ENCODE measurements at places on chromosomes 12 and 14.

DNA sequence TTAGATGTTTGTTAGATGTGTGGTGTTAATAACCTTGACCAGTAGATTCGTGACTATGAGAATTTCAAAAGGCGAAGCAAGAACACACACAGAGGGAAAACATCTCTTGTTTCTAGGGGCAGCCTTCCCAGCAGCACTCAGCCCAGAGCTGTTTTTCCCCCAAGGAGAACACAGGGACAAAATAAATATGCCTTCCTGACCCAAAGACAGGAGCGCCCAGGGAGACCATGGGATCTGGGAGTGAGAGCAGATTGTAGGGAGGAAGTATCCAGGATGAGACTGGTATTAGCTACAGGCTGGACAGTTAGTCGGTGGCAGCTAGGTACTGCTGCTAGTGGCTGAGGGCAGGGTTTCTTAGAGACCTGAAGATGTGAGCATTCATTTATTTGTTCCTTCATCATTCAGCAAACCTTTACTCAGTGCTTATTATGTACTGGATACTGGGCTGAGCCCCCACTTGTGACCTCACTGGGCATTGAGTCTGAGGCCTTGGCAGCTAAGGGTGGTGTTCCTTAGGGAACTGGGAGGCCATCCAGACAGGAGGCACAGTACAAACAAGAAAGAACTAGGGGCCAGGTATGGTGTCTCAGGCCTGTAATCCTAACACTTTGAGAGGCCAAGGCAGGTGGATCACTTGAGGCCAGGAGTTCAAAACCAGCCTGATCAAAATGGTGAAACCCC lies 469.8 kb downstream of the ZFP36L1 start:
- no peak for DNase-seq

GRCh38 chr12:116133149-116133548 lies 144.3 kb downstream of the MED13L start:
- peak; percentile 35 for DNase-seq

- DNase-seq, result no peak
These were observed 7.1 kb downstream of the BCL11B start for GRCh38 chr14:99264691-99265450.

DNA sequence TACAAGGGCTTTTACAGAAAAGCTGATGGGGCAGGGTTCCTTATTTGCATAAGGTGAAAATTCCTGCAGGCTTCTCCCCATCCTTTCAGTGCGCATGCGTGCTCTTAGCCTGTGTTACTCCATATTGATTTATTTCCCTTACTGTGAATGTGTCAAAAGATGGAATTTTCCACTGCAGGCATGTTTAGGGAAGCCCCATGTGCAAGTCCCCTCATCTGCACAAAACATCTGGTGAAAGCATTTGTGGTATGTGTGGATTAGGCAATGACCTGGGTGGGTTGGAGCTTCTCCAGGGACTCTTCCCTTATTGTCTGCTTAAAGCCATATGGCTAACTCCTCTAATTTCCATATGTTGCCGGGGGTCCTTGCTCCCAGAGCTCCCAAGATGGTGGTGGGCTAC lies 912.7 kb upstream of the LRFN5 start:
- DNase-seq, result no peak

DNA sequence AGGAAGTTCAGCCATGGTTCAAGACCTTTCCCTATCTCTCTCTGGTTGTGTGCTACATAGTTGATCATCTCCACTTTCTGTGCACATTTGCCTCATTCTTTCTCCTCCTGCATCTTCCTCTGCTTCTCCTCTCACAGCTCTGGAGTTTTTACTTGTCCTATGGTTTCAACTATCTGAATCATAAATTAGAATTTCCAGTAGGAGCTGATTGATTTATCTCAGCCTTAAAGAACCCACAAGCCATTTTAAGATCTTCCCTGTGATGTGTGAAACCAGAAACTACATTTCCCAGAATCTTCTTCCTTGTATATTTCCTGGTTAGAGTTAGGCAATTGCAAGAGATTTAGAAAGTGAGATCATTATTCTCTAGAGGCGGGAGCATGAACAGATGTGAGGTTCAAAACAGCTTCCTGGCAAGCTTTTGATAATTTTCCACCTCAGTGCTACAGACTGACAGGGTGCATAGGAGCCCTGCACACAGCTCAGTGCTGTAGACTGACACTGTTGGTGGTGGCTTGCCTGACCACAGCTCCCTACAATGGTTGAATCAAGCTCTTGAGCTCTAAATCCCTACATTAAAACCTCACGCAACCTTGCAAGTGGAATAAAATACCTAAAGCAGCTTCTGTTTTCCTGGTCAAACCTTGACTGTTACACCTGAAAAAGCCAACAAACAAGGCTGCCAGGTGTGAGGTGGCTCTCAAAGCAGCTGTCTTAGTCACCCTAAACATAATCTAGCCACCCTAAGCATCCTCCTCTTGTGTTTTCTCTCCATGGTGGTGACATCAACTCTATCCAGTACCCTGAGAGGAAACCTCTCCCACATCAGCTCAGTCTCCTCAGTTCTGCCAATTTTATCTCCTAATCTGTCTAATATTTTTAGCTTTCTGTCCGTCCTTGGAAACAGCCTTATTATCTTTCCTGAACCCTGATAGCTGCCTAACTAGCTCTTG lies 21.5 kb upstream of the IFNG start:
- peak; percentile 13 for DNase-seq

DNA sequence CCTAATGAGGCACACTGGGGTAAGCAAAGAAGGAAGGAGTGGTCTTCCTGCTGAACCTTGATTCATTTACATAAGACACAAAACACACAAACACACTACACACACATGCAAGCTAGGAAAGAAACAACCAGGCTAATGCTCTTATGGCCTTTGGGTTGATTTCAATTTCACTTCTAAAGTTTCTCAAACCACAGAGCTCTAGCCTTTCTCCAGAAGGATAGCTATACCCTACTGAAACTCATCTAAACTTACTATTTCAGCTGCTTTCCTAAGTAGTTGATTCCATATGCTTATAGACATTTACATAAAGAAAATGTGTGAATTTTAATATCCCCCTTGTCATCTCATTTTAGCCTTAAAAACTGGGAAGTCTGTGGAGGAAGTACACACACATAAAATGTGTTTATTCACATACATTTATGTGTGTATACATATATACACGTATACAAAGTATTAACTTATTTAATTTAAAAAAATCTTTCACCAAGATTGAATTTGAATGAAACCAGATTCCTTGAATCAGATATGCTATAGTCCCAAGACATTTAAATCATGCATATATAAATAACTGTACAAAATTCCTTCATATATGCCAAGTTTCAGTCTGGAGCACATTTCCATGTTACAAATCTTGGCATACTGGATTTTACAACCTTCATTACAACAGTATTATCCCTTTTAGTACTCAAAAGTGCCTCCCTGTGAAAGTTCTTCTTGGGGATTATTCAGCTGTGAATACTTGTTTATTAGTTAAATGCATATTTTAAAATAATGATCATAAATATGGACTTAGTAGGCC lies 231.8 kb upstream of the NPAS3 start:
- DNase-seq, result no peak

DNA sequence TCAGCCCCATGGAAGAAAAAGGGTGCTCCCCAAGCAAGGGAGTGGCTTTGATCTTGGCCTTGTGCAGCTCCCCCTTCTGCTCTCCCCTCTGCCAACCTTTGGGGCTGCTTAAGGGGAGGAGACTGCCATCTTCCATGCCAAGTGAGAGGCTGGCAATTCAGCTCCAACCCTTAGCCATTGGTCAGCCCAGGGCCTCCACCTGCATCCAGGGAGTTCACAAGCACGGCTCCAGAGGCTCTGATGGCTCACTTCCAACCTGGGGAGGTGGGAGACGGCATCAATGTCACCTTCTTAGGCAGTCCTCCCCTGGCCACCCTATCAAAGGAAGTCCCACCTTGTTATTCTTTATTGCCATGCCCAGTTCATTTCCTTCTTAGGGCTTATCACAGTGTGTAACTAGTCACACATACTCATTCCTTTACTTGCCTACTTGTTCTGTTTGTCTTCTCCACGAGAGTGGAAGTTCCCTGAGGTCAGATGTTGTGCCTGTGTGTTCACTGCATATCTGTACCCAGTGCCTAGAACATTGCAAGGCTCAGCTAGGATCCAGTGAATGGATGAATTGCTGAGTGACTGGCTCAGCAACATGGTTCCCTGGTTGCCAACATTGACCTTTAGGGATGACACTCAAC lies 5.0 kb downstream of the HDAC7 start:
- DNase-seq, result no peak

GRCh38 chr14:36316131-36316530 lies 4.3 kb downstream of the MBIP start:
- no peak for DNase-seq

GRCh38 chr14:96146131-96146771 lies 58.4 kb upstream of the BDKRB2 start:
- no peak for DNase-seq

GRCh38 chr12:47082796-47083621 lies 3.2 kb upstream of the AMIGO2 start:
- peak; percentile 44 for DNase-seq

DNA sequence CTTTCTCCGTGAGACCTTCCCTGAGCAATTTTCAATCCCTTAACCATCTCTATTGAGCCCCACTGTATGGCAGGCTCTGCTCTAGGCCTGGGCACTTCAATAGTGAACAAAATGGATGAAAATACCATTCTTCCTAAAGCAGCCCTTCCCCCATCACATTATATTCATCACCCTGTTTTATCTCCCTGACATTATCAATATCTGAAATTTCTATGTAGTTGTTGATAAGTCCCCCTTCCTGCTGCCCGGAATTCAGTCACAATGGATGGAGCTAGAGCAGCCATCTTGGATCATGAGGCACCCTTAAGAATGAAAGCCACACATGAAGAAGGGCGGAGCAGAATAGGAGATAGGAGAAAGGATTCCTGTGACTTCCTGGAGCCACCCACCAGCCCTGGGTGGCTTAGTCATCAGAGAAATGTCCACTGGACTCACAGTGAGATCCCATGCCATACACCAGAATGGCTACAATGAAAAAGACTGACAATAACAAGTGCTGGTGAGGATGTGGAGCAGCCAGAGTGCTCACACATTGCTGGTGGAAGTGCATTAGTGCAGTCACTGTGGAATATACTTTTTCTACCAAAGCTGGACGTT lies 33.9 kb downstream of the SCARB1 start:
- DNase-seq, result no peak

- DNase-seq, result no peak
These were observed 14.3 kb downstream of the KRT85 start for GRCh38 chr12:52352951-52353350.

DNA sequence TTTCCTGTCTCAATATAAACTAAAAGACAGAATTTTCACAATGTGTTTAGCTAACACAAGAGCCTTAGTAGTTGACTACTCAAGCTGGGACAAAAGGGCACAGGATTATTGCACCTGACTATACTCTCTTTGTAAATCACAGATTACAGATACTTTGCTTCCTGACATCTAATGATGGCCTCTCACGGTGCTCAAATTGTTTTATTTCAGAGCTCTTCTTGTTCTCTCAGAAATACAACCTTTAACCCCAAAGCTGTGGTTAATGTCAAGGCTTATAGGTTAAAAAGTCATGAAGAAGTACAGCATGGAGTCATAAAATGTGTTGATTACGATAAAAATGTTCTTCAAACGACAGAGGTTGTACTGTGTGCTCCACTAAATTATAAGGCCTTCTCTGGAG lies 89.9 kb upstream of the CPNE8 start:
- no peak for DNase-seq

GRCh38 chr12:127559349-127560040 lies 707.5 kb upstream of the TMEM132C start:
- peak; percentile 89 for DNase-seq

DNA sequence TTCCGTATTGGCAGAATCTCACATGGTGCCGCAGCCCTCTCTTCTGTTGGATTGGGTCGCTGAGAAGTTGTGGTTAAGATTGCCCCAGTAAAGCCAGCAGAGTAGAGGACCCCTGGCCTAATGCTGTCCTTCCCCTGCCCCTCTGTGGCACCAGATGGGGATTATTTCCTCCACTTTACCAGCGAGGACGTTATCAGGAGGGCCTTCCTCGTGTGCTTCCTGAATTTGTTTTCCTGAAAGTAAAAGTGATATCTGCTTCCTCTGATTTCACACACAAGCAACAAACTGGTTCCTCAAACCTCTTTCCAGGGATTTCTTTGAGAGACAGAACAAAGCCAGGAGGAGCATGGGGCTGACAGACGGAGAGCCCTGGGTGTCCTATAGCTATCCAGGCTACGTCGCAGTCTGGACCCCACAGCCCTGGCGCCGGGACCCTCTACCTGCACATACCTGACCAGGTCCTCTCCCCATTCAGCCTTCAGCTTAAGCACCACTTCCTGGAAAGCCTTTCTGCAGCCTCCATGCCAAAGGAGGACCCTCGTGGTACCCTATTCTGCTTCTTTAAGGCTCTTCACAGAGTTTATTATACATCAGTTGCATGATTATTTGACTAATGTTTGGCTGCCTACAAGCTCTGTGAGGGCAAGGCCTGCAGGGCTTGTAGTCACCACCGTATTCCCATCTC lies 314.8 kb upstream of the FKBP4 start:
- DNase-seq, result peak; percentile 38

- DNase-seq, result no peak
These were observed 44.2 kb upstream of the DCD start for GRCh38 chr12:54692353-54692752.

- DNase-seq, result peak; percentile 5
These were observed 309.1 kb downstream of the GXYLT1 start for GRCh38 chr12:41835556-41835955.

- DNase-seq, result no peak
These were observed 21.4 kb downstream of the KCTD10 start for GRCh38 chr12:109455706-109456105.

GRCh38 chr12:14979468-14979867 lies 6.6 kb downstream of the PDE6H start:
- DNase-seq, result peak; percentile 15

- no peak for DNase-seq
These were observed 54.0 kb upstream of the CDKN3 start for GRCh38 chr14:54342806-54343205.

DNA sequence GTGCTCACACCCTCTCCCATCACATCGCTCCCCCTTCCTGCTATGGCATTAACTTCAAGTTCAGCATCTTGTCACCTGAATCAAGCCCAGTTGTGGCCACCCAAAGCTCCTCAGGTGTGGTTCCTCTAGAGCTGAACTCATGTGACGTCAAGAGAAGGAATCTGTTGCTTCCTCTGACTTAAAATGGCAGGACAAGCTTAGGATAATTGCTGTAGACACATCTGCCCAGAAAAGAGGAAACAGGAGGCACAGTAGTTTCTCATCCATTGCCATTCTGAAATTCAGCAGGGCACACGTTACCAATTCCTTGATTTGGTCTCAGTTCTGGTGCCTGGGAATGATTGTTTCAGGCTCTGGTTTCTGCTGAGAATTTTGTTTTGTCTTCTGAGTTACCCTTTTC lies 52.1 kb downstream of the RCOR1 start:
- no peak for DNase-seq

- no peak for DNase-seq
These were observed 95.3 kb downstream of the BCAT1 start for GRCh38 chr12:24853588-24853987.

- DNase-seq, result no peak
These were observed 181.1 kb upstream of the NPAS3 start for GRCh38 chr14:32757568-32757967.

- peak; percentile 18 for DNase-seq
These were observed 59.4 kb upstream of the FICD start for GRCh38 chr12:108455706-108456105.

Data from hematopoietic multipotent progenitor cell treated with erythropoietin and hydrocortisone succinate and interleukin-3 and kit ligand, for 4 days (in vitro differentiated cells).